T-helper 9 cell (primary cell): ENCODE measurements at places on chromosomes 13 and 19.

- DNase-seq: no peak
These were observed 31.7 kb downstream of the BRD4 start for GRCh38 chr19:15300533-15301197.

- DNase-seq: no peak
These were observed 13.6 kb downstream of the ACP4 start for GRCh38 chr19:50803633-50804419.

GRCh38 chr19:40278361-40279035, 6.6 kb downstream of the AKT2 start:
- DNase-seq: no peak

GRCh38 chr19:5406816-5407215, 48.4 kb upstream of the ZNRF4 start:
- no peak for DNase-seq

DNA sequence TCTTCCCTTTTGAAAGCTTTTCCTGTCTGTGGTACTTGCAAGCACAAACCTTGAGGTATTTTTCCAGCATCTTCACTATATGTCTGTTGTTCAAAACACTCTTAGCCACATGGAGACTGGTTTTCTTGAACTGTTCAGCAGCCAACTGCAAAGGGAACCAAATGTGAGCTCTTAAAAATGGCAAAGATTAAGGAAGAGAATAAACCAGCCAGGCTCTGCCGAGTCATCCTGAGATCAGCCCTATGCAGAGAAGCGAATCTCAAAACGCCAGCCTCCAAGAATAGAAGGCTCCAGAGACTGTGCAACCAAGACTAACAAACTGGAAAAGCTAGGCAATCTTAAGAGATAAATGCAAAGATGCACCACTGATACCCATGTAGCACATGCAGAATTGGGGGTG, 20.7 kb downstream of the AKAP8 start:
- no peak for DNase-seq

DNA sequence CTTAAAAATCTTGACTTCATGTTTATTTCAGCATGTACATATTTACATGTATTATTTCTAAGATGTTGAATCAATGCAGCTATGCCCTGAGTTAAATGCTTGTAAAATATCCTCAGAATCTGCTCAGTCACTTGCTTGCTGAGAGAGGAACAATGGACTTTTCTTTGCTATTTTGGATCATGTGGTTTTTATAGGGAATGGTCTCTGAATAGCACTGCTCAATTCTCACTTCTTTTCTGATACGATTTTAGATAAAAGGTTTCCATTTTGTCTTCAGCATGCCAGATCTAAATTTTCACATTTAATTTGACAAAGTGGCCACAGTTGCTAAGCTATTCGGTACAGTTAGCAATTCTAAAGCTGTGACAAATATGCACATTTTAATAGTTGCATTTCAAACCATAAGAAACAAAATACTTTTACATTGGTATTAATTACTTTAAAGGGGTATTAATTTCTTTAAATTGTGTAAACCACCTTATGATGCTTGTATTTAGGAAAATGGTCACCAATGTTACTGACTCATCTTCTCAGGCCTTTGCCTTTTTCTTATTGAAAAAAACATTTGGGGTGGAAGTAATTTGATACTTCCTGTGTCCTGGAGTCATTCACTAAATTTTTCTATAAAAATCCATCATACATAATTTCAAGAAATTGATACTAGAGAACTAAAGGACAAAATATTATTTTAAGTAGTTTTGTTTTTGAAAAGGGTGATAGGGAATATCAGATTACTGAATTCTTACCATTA, 113.5 kb downstream of the MYO16 start:
- DNase-seq: no peak

GRCh38 chr19:36488846-36489117, 579 bp downstream of the ZNF566 start:
- no peak for DNase-seq

DNA sequence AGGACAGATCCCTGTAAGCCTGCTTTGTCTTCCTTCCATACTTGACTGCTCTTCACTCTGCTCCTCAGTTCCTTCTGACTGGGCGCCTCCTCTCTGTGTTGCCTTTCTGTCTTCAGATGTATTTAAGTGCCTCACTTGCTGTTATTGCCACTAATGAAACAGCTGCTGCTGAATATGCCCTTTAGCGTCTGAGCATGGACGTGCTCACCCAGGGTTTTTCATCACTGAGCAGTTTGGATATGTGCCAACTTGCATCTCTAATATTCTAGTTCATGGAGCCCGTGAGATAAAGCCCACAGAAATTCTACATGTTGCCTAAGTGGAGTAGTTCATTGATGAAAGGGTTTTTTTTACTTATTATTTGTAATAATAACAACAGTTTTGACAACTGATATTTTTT, 198.2 kb downstream of the MYO16 start:
- DNase-seq: no peak

DNA sequence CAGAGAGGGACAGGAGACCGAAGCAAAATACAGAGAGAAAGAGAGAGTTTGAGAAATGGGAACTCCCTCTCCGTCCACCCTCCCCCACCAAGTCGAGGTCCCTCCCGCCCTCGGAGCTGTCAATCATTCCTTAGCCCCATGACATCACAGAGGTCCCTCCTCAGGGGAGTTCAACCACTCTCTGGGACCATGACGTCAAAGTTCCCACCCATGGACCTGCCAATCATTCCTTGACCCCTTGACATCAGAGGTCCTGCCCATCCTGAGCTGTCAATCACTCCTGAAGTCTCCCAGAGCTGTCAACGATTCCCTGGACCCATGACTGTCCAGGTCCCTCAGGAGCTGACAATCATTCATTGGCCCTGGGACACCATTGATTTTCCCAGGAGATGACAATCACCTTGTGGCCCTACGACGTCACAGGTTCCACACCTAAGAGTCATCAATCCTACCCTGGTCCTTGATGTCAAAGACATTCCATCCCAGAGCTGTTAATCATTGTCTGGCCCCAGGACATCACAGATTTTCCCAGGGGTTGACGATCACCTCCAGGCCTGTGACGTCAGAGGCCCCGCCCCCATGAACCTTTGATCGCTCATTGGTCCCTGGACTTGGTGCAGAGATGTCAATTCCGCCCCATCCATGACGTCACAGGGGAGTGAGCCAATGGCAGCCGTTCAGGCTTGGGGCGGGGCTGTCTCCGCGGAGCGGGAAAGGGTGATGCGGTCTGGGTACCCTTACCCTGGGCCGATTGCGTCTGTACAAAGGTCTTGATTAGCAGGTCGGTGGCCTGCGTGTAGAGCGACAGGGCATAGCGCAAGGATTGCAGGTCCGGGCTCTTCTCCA, 61.7 kb downstream of the COLGALT1 start:
- no peak for DNase-seq
